Activated naive CD8-positive, alpha-beta T cell treated with anti-CD3 and anti-CD28 coated beads for 36 hours (primary cell): ENCODE measurements at places on chromosomes 3 and 15.

GRCh38 chr15:61253186-61253585, 24.1 kb upstream of the RORA start:
- H3K27me3 ChIP-seq = peaks cover 5% of the 10 kb centered on the region
- H3K27ac ChIP-seq = no peak overlapping the region
- H3K36me3 ChIP-seq = no peaks in the 10 kb centered on the region

DNA sequence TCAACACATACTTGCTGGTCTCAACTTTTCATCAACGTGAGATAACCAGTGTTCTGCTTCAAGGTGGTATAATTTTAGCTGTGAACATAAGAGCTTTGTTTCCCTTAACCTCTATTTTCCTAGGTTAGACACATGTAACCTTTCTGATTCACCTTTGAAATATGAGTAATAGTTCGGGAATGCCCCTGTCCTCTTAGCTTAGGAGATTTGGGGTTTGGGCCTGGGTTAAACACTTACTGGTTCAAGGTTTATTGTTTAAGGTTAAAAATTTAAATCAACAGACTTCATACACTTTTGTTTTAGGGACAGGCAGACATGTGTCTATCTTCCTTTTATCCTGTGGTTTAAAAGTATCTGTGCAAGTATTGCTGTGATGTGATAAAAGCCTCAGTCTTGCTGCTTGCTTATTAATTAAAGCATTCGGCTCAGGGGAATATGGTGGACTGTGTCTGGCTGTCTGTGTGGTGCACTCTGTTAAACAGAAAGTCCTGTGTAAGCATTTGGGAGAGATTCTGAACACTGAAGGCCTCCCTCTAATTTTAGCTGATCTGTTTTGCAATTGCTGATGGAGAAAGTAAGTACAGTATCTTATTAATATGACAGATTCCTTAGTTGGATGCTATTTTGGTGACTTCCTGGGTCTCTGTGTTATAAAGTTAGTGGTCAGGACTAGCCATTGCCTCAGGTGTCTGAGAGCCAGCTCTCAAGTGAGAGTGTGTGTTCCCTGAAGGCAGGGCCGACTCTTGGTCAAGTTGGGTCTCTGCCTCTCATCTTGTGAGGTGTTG, 81.8 kb downstream of the USP13 start:
- H3K27ac ChIP-seq = no peak overlapping the region
- no peak overlapping the region for H3K4me3 ChIP-seq
- peaks cover 4% of the 10 kb centered on the region for H3K36me3 ChIP-seq
- H3K4me1 ChIP-seq = peaks cover 6% of the 10 kb centered on the region
- H3K27me3 ChIP-seq = no peaks in the 10 kb centered on the region

GRCh38 chr15:91890614-91891013, 37.1 kb downstream of the SLCO3A1 start:
- no peak overlapping the region for H3K4me3 ChIP-seq
- DNase-seq = no peak
- no peak overlapping the region for H3K27ac ChIP-seq
- H3K4me1 ChIP-seq = peaks cover 9% of the 10 kb centered on the region
- H3K36me3 ChIP-seq = peaks cover 10% of the 10 kb centered on the region

GRCh38 chr3:177465257-177465642, 268.0 kb upstream of the TBL1XR1 start:
- H3K4me1 ChIP-seq = no peaks in the 10 kb centered on the region
- no peak overlapping the region for H3K27ac ChIP-seq
- no peak for DNase-seq
- H3K36me3 ChIP-seq = no peaks in the 10 kb centered on the region
- no peak overlapping the region for H3K4me3 ChIP-seq

DNA sequence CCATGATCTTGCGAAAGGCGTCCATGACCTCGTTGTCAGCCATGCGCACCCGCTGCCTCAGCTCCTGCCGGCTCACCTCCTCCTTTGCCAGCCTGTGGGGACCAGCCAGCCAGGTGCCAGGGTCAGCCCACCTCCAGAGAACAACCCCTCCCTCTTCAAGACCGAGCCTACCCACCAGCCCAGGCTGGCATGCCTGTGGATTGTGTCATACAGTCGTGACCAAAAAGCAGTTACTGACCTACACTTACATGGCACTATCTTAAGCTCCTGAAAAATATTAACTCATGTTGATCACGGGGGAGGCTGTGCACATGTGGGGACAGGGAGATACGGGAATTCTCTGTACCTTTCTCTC, 10.7 kb upstream of the CAMK1 start:
- H3K36me3 ChIP-seq = peaks cover 38% of the 10 kb centered on the region
- no peak for DNase-seq

GRCh38 chr3:32181365-32181764, 57.1 kb upstream of the CMTM8 start:
- no peak overlapping the region for H3K4me3 ChIP-seq
- no peak for DNase-seq
- H3K36me3 ChIP-seq = no peaks in the 10 kb centered on the region
- H3K27ac ChIP-seq = no peak overlapping the region
- H3K27me3 ChIP-seq = peaks cover 22% of the 10 kb centered on the region

DNA sequence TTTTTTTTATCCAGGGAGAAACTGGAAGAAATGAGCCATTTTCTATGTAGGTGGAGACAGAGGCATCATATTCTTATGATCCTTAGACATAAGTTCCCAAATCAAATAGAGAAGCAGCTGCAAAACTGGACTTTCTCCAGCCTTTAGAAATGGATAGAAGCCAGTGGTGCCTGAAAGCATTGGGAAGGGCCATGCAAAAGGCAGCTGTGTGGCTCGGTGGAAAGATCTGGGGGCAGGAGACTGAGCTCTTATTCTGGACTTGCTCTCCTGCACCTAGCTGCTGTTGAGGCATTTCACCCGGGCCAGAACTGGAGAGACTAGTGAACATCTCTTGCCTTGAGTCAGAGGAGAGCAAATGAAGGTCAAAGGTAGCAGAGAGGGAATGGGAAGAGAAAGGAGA, 73.1 kb downstream of the TFG start:
- no peak overlapping the region for H3K27ac ChIP-seq
- H3K4me1 ChIP-seq = no peaks in the 10 kb centered on the region
- H3K36me3 ChIP-seq = no peaks in the 10 kb centered on the region
- no peaks in the 10 kb centered on the region for H3K27me3 ChIP-seq
- no peak overlapping the region for H3K4me3 ChIP-seq

- H3K27ac ChIP-seq = peak overlapping the region; percentile 52
- no peak for DNase-seq
- peaks cover 22% of the 10 kb centered on the region for H3K27me3 ChIP-seq
- peaks cover 22% of the 10 kb centered on the region for H3K4me1 ChIP-seq
- no peaks in the 10 kb centered on the region for H3K36me3 ChIP-seq
- no peak overlapping the region for H3K4me3 ChIP-seq
Measured at GRCh38 chr3:98779541-98780335, 16.6 kb downstream of the ST3GAL6 start.
